Gastroesophageal sphincter (tissue), 4 donors: ENCODE measurements at places on chromosomes 3 and 15.

GRCh38 chr3:160370987-160371857 lies 27.8 kb downstream of the IFT80 start:
- no peak for ATAC-seq

- ATAC-seq = no peak
Measured at GRCh38 chr3:123735456-123735855, 148.7 kb downstream of the MYLK start.

- no peak for ATAC-seq
Measured at GRCh38 chr3:82087958-82088357, 326.5 kb upstream of the GBE1 start.

- no peak for ATAC-seq
Measured at GRCh38 chr3:122646146-122646988, 34.3 kb upstream of the PARP14 start.
